Suprapubic skin (tissue), 4 donors: ENCODE measurements at places on chromosomes 6 and 20. TPM values are rescaled to one million over a fixed set of nuclear protein-coding genes. Genes with fewer than 3 reads are reported as not detected.

The HAO1 gene
- not detected for total RNA-seq

The SLC4A11 gene
- 9.9 TPM for total RNA-seq

The IPCEF1 gene
- total RNA-seq = 4.2 TPM

The CAPN11 gene
- 0.76 TPM for total RNA-seq

The B3GALT4 gene
- 16.6 TPM for total RNA-seq

GRCh38 chr20:40942775-40943174 lies 85.8 kb upstream of the TOP1 start:
- no peak for DNase-seq

- DNase-seq = no peak
- H3K4me3 ChIP-seq = no peak overlapping the region
- peaks cover 33% of the 10 kb centered on the region for H3K27me3 ChIP-seq
- no peaks in the 10 kb centered on the region for H3K36me3 ChIP-seq
Observed at GRCh38 chr20:57464642-57465211, 60.2 kb downstream of the CTCFL start.

DNA sequence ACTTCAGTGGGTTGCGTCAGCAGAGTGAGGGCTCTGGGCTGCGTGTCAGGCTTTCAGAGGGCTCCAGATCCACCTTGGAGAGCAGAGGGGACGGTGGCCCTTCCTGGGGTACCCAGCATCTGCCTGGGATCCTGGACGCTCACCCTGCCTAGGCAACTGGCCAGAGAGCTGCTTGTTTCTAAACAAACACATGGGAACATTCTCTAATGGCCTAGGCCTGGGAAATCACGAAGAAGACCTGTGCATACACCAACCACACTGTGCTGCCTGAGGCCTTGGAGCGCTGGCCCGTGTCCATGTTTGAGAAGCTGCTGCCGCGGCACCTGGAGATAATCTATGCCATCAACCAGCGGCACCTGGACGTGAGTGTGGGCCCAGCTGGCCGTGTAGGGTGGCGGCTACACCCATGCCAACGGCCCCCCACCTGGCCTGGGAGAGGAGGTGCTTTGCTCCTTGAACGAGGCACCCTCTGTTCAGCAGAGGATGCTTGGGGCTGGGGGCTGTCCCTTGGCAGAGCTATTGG lies 32.2 kb downstream of the PYGB start:
- no peak overlapping the region for H3K27ac ChIP-seq
- H3K36me3 ChIP-seq = peaks cover 94% of the 10 kb centered on the region
- H3K4me1 ChIP-seq = peaks cover 8% of the 10 kb centered on the region
- H3K4me3 ChIP-seq = no peak overlapping the region
- peak; percentile 74 for DNase-seq

DNA sequence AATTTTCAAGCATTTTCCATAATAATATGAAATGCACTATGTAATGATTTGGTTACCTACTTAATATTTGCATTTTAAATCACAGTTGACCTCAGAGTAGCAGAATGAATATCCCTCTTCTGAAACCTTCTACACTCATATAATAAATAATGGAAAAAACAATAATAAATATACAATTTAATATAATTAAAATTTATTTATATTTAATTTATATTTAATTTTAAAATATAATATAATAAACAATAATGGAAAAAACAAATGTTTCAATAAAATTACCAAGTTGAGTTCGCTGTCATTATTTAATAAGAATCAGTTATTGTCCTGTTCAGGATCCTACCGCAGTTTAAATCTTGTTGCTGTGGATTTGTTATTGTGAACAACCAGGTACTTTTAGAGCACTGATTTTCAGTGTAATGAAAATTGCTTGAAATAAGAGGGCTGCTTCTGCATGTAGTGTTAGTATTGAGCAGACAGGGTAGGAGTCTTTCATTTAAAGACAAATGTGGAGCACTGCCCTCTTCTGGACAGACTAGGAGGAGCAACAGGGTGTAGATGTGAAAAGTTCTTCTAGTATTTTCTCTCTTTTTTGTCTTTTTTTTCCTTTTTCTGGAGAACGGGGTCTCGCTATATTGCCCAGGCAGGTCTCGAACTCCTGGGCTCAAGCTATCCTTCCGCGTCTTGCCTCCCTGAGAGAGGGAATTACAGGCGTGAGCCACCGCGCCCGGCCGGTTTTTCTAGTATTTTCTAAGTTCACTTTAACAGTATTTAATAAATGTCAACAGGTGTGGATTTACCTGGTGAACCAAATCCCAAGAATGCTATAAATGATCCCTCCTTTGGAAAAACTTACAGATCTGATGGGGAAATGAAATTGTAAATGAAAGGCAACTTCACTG lies 13.6 kb downstream of the TRAPPC3L start:
- H3K4me1 ChIP-seq = no peaks in the 10 kb centered on the region
- DNase-seq = no peak
- no peak overlapping the region for H3K4me3 ChIP-seq
- no peaks in the 10 kb centered on the region for H3K27me3 ChIP-seq
- H3K36me3 ChIP-seq = no peaks in the 10 kb centered on the region

DNA sequence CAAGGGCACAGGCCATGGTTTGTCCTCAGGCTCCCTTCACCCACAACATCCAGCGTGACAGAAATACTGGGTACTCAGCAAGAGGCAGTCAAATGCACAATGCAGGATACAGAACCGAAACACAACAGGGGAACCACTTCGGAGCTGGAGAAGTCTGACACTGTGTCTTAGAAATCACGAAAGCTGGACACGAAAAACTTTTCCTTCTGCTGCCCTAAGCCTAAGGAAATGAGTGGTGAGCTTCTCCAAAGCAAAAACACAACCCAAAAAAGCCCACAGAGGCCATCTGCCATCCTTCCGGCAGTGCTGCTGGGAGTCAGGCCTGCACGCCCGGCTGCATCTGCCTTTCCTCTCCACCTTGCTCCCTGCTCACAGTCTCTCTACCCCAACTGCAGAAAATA lies 106.3 kb downstream of the SLC23A2 start:
- DNase-seq = no peak
- no peaks in the 10 kb centered on the region for H3K27me3 ChIP-seq
- H3K4me1 ChIP-seq = peaks cover 21% of the 10 kb centered on the region

GRCh38 chr6:154980273-154981078 lies 14.6 kb upstream of the TIAM2 start:
- no peaks in the 10 kb centered on the region for H3K36me3 ChIP-seq
- no peak for DNase-seq
- H3K4me1 ChIP-seq = no peaks in the 10 kb centered on the region
- H3K4me3 ChIP-seq = no peak overlapping the region

GRCh38 chr6:127022302-127022701 lies 96.2 kb upstream of the RSPO3 start:
- H3K36me3 ChIP-seq = no peaks in the 10 kb centered on the region
- no peaks in the 10 kb centered on the region for H3K27me3 ChIP-seq
- H3K4me3 ChIP-seq = no peak overlapping the region
- H3K4me1 ChIP-seq = peaks cover 8% of the 10 kb centered on the region
